ENCODE measurements at places on chromosomes 7 and 10.

GRCh38 chr10:79329529-79329928 is 17.7 kb upstream of the PPIF start:
- DNase-seq: no peak

- DNase-seq: peak; percentile 96
Observed at GRCh38 chr7:1536743-1537534, 6.4 kb downstream of the MAFK start.

- no peak for DNase-seq
Observed at GRCh38 chr10:18340496-18341051, 200.3 kb downstream of the CACNB2 start.

DNA sequence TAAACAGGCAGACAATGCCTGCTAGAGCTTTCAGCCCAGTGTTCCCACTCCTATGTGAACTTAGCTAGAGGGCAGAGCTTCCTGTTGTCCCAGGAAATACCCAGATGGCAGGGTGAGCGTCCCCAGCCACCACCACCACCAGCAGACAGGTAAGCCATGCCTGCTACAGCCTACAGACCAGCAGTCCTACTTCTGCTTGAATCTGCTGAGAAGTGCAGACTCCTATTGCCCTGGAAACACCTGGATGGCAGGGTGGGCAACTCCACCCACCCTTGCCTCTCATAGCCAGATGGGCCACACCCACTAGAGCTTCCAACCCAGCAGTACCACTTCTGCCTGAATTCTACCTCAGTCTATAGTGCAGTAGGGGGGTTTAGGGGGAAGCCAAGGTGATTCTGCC is 64.4 kb downstream of the FBXL13 start:
- DNase-seq: no peak

DNA sequence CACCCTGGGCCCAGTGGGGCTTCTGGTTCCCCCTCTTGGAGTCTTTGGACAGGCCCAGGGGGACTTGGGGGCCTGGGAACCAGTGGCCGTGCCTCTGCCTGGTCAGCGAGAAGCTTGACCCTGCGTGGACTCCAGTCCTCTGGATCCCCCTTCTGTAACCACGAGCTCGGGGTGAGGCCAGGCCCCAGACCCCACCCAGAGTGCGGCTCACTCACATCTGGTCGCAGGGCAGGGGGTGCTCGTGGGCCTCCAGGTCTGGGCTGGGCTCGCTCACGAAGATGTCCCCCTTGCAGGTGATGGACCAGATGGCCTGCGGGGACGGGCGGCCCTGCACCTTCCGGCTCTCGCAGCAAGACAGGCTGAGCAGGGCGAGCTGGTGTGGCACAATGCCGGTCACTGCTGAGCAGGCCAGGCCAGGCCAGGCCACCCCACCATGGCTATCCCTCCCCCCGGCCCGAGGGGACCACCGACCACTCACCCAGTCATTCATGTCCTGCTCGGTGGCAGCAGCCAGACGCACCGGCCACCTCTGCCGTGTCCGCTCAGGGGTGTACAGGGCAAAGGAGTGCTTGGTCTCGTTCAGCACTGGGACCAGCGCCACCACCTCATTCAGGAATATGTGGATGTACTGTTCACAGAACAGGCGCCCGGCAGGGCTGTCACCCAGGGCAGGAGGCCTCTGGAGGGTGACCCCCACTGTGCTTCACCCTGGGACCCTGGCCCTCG is 19.7 kb downstream of the BHLHA15 start:
- no peak for DNase-seq

DNA sequence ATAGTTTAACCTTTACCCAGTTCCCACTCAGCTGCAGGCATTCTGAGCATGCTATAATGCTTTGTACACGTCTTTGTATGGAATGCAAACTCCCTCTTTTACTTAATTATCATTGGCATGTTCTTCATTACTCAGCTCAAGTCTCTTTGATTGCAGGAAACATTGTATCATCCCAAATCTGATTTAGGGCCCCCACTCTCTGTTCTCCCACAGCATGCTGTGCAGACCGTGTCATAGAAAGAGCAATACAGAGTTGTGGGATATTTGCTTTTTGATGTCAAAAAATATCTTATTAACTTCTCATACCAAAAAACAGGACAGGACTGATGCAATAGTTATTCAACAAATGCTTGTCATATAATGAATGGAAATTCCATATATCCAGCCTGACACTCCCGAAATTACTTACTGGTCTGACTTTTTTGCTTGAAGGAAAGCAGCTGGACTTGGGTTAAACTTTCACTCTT is 1081.5 kb upstream of the C7orf33 start:
- DNase-seq: no peak

GRCh38 chr10:116097239-116097784 is 175.7 kb downstream of the GFRA1 start:
- no peak for DNase-seq

DNA sequence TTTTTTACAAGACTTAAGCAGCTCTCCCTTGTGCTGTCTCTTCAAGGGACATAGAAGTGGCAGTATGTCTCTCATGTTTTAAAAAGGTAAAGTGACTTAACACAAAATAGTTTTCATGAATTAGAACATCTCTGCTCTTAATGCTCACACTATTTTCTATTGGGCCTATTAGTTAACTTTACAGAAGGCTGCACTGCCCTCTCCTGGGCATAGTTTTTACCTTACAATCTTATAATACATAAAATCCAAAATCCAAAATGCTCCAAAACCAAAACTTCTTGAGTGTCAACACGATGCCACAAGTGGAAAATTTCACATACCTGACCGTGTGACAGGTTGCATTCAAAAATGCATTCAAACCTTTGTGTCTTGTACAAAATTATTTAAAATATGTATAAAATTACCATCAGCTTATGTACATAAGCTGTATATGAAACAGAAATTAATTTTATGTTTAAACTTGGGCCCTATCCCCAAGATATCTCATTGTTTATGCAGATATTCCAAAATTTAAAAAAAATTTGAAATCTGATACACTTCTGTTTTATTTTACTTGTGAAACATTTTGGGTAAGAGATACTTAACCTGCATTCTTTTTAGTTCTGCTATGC is 25.8 kb downstream of the TES start:
- DNase-seq: no peak

DNA sequence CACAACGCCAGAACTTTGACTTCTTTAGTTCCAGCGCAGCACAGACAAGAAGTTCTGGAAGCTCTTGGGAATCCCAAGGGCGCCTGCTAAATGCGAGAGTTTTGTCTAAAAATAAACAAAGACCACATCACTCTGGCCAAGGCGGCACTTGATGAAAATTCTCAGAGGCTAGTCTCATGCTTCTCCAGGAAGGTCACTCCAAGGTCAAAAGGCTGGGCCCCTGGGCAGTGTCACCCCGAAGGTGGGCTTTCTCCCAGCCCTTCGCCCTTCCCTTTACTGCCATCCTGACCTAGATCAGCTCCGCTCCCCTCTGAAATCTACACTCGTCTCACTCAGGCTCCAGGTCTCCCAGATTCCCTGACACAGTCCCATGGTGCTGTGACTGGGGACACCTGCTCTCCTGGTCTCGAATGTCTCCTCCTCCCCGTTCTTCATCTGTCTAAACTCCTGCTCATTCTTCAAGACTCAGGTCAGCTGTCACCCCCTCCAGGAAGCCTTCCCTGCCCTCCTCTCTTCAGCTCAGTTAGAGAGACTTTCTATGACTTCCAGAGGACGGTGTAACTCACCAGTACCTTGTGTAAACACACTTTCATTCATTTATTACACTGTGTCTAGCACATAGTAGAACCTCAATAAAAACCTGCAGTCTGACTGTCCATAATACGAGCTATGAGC is 10.5 kb downstream of the FAM53B start:
- no peak for DNase-seq

DNA sequence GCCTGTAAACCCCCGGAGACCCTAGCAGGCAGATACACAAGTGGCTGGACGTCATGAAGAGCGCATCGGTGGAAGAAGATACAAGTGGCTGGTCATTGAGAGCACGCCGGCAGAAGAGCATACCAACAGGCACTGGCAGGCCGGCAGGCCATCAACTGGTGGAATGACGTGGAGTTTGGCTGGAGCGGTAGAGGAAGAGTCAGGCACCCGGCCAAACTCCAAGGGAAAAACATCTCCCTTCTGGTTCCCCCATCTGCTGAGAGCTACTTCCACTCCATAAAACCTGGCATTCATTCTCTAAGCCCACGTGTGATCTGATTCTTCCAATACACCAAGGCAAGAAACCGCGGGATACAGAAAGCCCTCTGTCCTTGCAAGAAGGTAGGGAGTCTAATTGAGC is 113.4 kb upstream of the NPSR1 start:
- no peak for DNase-seq

DNA sequence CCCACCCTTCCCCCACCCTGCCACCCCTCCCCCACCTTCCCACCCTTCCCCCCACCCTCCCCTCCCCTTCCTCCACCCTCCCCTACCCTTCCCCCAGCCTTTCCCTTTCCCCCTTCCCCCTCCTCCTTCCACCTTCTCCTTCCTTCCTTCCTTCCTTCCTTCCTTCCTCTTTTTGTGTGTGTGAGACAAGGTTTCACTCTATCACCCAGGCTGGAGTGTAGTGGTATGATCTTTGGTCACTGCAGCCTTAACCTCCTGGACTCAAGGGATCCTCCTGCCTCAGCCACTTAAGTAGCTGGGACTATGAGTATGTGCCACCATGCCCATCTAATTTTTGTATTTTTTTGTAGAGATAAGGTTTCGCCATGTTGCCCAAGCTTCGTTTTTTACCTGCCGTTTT is 35.2 kb downstream of the CYP17A1 start:
- DNase-seq: no peak

DNA sequence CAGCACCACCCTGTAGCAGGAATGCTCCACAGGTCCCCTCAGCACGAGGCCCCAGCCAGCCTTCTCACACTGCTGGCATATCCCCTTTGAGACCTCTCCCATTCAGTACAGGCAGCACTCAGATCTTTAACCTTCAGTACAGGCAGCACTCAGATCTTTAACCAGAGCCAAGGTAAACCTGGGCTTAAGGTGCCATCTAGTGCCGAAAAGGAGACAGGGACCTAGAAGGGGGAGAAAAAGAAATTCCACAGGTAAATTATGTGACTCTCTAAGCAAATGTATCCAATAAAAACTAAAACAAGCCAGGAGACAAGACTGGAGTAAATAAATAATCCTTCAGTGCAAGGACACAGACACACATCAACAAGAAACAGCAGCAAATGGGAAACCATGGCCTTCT is 358.6 kb downstream of the PTPRN2 start:
- no peak for DNase-seq

- DNase-seq: no peak
Observed at GRCh38 chr7:17289074-17289645, 9.3 kb upstream of the AHR start.

- DNase-seq: no peak
Observed at GRCh38 chr10:3203016-3203811, 30.6 kb upstream of the PITRM1 start.

DNA sequence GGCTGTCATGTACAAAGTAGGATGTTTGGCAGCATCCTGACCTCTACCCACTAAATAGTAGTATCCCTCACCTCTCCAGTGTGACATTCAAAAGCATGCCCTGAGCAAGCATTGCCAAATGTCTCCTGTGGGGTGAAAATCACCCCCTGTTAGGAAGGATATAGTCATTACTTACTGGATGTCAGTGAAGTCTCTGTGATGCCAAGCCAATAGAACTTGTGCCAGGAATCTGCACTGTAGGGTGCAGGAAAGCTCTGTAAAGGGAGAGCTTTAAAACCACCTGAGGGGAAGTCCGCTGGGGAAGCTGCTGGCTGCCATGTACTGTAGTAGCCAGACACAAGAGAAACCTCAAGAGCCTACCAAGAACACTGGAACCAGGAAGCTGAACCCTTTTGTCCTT is 170.7 kb upstream of the DKK1 start:
- DNase-seq: no peak

- no peak for DNase-seq
Observed at GRCh38 chr7:17120756-17121155, 177.7 kb upstream of the AHR start.

DNA sequence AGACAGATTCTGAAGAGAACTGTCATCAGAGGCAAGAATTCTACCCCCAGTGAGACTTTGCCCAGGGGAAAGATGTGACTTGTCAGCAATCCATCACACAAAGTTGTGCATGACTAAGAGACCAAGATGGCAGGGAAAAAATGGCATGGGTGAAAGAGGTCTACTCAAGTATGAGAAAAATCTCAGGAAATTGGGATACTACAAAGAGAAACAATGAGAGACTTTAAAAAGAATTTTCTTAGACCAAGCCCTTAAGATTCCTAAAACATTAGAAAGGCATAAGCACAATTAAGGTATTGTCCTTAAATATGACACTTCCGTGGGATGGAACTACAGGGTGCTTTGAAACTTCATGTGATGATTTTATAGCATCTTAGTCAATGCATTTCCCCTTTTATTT is 45.6 kb upstream of the PDE1C start:
- no peak for DNase-seq

- DNase-seq: no peak
Observed at GRCh38 chr10:122154545-122155366, 116.3 kb upstream of the BTBD16 start.

DNA sequence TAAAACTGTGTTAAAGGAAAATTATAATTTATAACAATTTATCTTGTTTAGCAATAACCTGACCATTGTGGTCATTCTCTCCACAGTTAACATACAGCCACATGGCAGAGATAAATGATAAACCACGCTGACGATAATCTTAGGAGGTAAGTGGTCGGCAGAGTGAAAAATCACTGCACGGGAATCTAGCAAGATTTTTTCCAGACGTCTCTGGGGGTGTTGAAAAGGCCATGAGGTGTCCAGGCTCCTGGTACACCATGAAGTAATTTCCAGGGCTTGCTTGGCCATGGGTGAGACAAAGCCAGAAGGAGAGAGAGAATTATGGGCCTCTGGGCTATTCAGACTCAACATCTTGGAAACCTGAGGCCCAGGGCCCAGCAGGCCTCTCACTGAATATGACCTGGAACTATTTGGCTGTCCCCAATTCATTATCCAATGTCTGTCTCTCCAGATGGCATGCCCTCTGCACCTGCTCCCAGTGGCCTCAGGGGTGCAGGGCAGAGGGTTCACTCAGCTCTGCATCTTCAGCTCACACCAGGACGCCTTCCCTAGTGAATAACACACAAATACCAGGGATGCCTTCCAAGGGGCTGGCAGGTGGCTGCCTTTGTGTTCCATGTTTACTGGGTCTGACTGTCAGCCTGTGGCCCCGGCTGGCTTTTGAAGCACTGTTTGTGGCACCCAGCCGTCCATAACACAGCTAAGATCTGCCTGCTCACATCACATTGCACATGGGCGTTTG is 590.4 kb upstream of the PFKP start:
- DNase-seq: no peak

DNA sequence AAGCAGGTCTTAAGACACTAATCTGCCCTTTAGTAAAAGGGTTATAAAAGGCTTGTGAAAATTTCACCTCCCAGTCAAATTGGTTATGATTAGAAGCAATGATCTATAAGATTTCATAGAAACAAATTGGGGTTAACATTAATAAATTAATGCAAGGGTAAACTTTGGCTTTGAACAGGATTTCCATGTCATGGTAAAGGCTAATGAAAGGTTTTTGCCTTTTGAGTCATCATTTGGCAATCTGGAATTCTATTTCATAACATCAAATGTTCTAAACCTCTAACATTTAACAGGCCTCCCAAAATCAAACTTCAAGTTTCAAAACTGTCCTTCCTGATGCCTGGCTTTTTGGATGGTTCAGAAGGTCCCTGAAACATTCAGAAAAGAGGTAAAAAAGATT is 62.4 kb downstream of the COA1 start:
- no peak for DNase-seq

All from SW 1271 (cell line).